Lung (tissue), 17 donors: ENCODE measurements at places on chromosomes 5 and 9. TPM values are rescaled to one million over a fixed set of nuclear protein-coding genes. Genes with fewer than 3 reads are reported as not detected.

GRCh38 chr5:337563-338130 is 16.1 kb downstream of the AHRR start:
- peak; percentile 37 for DNase-seq

DNA sequence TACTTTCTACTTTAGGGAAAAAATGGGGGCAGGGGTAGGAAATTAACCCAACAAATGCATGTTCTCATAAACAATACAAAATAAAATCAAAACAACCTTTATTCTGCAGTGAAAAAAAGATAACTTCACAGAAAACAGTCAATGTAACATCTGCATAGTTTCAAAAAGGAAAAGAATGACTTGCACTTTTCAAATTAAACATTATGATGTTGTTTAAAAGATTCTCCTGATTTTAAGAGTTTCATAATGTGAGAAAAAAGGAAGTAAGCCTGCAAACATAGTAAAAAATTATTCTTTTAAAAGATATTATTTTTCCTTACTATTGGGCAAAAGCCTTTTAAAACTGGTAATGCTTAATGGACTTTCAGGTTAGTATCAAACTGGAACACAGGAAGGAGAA is 7.6 kb downstream of the C9orf72 start:
- no peak for DNase-seq

- DNase-seq: no peak
Observed at GRCh38 chr5:125140855-125141254, 394.4 kb upstream of the ZNF608 start.

DNA sequence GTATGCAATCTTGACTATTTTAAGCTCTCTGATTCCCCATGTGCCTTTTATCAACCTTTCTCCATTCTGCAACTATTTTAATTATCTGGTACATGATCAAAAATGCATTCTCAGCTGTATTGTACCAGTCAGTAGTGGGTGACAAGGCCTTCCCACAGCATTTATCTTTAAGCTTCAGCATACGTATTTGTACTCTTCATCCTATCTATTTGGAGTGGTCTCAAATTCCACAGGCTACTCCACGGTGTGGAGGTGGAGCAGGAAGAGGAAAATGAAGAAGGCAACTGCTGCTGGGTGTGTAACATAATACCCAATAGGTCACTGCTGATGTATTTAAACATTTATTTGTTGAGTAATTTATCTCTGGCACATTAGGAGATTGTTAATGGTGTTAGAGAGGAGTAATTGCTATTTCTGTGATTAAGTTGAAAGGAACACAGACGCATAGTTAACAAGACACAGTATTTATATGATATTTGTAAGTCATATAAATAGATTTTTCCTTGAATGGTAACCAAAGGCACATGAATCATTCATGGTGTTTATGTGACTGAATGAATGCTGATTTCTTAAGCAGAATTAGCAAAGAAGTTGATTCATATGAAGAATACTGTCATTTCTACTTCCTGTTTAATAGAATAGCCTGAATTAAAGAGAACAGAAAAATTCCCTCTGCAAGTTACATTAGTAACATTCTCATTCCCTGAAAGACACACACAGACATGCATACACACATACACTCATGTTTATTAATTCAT is 153.8 kb upstream of the NR3C1 start:
- DNase-seq: peak; percentile 32

Gene MTRR
- 115 TPM for total RNA-seq

DNA sequence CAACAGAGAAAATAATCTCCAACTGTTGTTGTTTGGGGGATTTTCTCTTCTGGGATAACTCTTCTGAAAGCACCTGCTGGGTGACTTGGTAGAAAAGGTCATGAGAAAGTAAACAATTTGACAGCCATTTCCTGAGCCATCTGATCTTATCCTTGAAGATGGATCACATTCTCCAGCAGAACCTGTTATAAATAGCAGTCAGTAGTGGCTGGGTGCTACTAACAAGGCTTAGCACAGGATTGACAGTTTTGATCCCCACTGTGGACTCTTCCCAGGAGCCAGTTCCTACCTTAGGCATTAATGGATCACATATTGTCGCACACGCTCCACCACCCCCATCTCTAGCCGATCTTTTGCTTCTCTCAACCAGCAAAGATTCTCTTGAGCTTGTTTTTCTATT is 220.2 kb downstream of the PLK2 start:
- no peak for DNase-seq

Gene RGMB
- 21.2 TPM for total RNA-seq

DNA sequence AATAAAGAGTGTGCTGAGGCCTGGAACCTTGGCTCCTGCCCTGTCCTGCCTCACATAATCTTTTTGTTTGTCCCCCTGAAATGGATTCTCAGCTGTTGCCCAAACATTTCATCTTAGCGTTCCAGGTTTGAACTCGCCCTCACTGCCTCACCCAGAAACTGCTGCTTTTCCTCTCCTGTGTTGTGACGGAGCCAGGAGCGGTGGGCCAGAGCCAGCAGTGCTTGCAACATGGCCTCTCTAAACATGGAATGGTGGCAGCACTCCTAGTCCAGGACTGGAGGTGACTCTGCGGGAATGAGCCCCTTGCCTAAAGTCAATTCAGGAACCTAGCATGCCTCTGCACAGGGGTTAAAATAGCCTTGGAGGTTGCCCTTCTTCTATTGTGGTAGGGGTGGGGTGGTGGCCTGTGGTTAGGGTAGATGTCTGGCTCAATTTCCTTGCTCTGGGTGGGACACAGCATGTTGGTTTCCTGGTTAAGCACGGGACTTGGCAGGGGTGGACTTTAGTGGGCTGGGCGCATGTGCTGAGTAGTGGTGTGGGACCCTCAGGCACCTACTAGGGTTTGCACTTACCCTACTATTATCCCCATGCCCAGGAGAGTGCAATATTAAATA is 101.6 kb downstream of the SLC25A46 start:
- DNase-seq: no peak

Gene GABRP
- 1.5 TPM for total RNA-seq

GRCh38 chr9:136721339-136722092 is 9.1 kb downstream of the DIPK1B start:
- DNase-seq: no peak

Gene HRCT1
- total RNA-seq: not detected

DNA sequence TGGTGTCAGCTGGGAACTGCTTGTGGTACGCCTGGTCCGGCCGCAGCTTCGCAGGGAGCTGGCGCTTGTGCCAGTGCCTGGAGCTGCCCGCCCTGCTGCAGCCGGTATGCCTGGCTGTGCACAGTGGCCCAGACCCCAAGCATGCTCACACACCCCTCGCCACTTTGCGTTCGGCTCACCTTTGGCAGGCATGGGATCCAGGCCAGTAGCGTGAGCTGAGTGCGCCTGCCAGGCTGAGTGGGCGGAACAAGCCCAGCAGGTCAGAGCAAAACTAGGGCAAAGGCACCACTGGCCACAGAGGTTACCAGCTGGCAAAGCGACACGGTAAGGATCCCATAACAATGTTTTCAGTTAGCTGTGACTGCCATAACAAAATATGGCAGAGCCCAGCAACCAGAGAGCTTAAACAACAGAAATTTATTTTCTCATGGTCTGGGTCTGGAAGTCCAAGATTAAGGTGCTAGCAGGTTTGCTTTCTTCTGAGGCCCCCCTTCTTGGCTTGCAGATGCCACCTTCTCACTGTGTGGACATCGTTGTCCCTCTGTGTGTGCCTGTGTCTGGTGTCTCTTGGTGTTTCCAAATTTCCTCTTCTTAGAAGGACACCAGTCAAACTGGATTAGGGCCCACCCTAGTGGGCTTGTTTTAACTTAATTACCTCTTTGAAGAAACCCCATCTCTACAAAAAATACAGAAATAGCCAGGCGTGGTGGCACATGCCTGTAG is 61.6 kb downstream of the PSAT1 start:
- DNase-seq: no peak

Gene NUDCD2
- total RNA-seq: 15.8 TPM

GRCh38 chr5:38323645-38324295 is 65.4 kb downstream of the EGFLAM start:
- DNase-seq: no peak

Gene CLIC3
- total RNA-seq: 72.0 TPM

Gene PCDHAC2
- total RNA-seq: 5.2 TPM

Gene EEIG1
- total RNA-seq: 49.6 TPM

- no peak for DNase-seq
Observed at GRCh38 chr5:1463326-1464095, 18.3 kb upstream of the SLC6A3 start.

Gene PDE6A
- total RNA-seq: 0.06 TPM

GRCh38 chr5:4082966-4083564 is 487.4 kb downstream of the IRX1 start:
- no peak for DNase-seq

DNA sequence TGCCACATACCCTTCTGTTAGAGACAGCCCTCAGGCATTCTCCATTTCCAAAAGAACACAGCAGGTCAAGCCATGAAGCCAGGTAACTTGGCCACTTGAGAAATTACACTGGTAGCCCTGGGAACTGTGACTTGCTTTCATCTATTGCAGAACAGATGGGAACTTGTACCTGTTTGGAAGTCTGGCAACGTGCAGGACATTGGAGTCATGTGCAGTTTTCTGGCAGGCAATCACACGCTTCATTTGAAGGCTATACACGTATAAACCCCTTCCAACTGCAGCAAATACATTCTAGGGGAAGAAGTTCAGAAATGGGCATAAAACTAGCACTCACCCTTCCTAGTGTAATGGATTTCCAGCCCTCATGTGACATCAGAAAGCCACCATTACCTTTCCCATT is 54.0 kb downstream of the WDR41 start:
- DNase-seq: no peak

DNA sequence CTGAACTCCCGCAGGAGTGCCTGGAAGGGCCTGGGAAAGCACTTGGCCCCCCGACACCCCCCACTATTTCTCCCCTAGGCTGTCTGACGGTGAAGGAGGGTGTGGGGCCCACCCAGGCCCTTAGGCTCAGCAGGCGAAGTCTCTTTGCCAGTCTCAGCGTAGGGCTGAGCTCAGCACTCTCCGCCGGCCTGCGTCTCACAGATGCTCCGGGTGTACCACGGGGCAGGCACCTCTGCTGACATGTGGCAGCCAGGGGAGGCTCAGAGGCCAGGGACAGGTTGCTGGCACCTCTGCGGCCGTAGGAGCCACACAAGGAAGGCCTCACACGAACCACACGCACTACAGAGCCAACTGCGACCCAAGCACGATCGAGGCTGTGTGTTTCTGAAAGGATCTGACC is 114.2 kb downstream of the VAV2 start:
- DNase-seq: no peak

DNA sequence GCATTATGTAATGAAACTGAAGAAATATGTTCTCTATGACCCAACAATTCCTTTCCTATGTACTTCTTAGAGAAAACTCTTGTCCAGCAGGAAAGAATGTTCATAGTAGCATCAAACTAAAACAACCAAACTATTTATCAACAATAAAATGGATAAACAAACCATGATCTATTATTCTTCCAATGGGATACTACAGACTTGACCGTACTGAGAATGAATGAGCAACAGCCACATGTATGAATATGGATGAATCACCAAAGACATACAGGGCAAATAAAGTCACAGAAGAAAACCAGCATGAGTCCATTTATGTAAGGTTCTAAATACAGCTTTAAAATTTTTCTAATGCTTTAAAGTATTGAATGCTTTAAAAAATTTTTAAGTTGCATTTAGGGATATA is 73.6 kb upstream of the SUSD1 start:
- no peak for DNase-seq

DNA sequence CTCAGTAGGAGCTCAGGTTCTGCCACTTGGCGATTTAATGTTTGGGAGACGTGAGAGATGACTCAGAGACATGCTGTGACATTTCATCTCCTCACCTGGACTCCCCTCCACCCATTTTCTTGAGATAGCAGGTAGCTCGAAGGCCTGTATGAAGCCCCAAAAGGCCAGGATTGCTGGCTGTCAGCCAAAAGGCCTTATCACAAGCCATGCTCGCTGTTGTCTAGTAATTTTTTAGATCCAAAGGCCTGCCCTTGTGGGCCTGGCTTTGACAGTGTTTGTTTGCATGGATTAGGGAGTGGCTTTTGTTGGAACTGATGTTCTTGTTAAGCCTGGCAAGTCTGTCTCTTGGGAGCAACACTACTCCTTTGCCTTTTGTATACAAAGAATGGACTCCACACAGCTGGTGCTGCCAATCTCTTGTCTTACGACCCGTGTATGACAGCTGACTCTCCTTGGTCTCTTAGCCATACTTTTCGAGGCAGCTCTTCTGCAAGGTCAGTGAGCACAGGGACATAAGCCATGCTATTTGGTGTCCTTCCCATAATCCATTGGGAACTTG is 22.7 kb downstream of the CAVIN4 start:
- no peak for DNase-seq

DNA sequence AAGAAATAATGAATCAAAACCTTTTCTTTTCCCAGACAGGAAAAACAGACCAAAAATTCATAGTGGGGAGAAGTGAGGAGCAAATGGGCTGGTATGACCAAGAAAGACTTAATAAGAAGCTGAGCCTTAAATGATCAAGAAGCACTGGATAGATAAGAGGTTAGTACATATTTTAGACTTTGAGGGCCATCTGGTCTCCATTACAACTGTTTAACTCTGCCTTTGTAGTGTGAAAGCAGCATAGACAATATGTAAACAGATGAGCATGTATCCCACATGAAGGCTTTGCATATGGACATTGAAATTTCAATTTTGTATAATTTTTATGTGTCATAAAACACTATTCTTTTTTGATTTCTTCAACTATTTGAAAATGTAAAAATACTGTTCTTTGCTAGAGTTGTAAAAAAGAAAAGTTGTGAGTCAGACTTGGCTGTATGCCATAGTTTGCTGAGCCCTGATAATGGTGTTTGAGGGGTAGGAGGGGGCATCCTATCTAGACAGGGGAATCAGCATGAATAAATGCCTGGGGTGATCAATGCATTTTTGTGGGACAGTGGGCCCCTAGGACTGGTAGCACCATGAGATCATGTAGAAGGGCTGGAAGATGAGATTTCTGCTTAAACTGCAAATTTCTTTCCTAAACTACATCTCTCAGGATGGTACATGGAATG is 91.8 kb upstream of the GPR151 start:
- DNase-seq: no peak

DNA sequence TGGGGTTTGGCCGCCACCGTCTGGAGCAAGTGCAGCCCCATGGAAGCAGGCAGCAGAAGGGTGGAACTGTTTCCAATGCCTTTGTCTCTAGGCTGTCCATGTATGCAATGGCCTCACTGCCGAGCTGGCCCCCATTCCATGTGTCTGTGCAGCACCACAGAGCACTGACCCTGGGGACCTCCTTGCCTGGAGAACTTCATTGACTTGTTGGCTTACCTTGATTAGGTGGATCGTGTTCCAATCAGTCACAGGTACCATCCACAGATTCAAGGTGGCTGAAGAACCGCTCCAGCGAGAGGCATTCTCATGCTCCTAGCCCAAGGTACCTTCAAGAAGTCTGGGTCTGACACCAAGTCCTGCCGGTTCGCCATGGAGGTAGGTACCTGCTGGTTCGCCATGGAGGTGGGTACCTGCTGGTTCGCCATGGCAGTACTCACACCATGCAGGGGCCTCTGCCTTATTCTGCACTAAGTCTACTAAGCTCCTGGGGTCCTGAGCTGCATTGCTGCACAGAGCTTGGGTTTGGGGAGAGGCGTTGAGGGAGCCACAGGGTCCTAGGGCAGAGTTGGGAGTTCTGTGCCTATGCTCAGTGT is 358.3 kb upstream of the IRX1 start:
- no peak for DNase-seq

Gene PCBD2
- total RNA-seq: 12.3 TPM

GRCh38 chr5:144983101-144983500 is 812.4 kb downstream of the KCTD16 start:
- DNase-seq: no peak

GRCh38 chr5:62671479-62671878 is 92.9 kb downstream of the LRRC70 start:
- DNase-seq: no peak

- no peak for DNase-seq
Observed at GRCh38 chr5:17204133-17204489, 13.3 kb upstream of the BASP1 start.

Gene DBH
- 0.48 TPM for total RNA-seq

GRCh38 chr5:76535577-76535976 is 87.6 kb downstream of the F2RL2 start:
- no peak for DNase-seq
